ENCODE measurements at places on chromosomes 4 and X.

DNA sequence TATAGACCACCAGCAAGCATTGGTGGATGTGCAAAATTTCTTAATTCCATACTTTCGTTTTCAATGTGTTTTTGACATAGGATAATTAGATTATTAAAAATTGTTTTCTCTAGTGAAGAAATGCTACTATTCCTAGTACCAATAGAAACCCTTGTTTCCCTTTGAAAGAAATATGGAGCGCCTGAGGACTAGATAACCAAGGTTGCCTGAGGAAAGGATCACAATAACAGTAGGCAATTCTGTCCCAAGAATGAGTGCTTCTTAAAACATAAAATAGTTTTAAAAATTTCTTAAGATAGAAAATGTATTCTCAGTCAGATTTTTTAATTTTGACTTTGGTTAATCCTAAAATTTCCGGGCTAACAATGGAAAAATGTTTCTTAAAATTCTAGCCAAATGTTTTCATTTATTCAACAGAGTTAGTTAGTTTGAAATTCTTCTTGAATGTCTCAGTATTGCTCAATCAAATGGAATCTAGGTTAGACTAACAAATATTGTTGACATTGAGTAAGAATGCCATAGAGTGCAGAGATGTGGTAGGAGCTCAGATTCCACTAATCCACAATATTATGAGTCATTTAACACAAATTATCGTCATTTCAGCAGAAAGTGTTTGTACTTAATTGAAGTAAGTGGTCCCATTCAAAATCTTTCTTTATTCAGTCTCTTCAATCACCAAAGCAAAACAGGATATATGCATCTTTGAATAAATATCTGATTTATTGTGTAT is 666.0 kb downstream of the GRID2 start:
- DNase-seq, result no peak

DNA sequence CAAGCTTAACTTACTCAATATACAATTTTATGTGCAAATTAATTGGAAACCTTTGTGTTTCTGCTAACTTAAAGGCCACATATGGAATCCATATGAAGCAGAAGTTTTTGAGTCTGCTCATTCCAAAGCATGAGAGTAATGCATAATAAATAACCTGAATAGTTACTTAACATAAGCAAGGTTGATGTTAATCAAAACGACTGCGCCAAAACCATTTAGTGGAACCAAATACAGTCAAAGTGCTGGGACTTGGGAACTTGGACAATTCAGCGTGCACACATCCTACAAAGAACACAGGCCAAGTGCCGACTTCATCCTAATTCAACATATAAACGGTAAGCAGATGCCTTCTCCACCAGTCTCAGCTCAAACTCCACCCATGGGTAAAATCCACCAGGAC is 17.0 kb downstream of the TSPAN5 start:
- no peak for DNase-seq

- no peak for DNase-seq
Observed at GRCh38 chr4:151885123-151885522, 124.3 kb upstream of the GATB start.

- no peak for DNase-seq
Observed at GRCh38 chr4:87426865-87427517, 4.6 kb downstream of the NUDT9 start.

- peak; percentile 61 for DNase-seq
Observed at GRCh38 chrX:91434351-91435168, at the start of gene PABPC5. Gene PABPC5 (plus strand): TSS chrX:91434839. CDS start chrX:91435578, 739 bp downstream.

- DNase-seq, result peak; percentile 94
Observed at GRCh38 chr4:76733068-76733771, 164.7 kb downstream of the SOWAHB start.

GRCh38 chr4:188459381-188459780 is 320.1 kb downstream of the TRIML1 start:
- DNase-seq, result peak; percentile 73

GRCh38 chr4:26772096-26772873 is 88.4 kb upstream of the STIM2 start:
- no peak for DNase-seq

DNA sequence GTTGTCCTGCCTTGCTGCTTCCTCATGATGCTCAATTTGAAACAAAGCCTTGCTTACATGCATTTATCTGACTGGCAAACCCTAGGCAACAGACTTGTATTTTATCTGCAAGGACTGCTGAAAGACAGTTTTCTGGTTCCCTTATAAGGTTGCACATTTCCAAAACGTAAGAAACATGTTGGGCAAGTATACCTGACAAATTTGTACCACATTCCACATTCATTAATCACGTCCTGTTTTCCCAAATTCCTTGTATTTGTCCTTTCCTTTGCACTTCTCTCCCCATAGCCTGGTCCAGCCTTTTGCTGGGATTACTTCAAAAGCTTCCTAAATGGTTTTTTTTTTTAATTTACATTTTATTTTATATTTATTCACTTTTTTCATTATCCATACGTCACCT is 310.1 kb downstream of the PPP3CA start:
- no peak for DNase-seq

GRCh38 chr4:77827343-77827742 is 8.2 kb upstream of the CNOT6L start:
- no peak for DNase-seq
